CD4-positive, alpha-beta T cell treated with Interleukin-1 beta for 1 hour (primary cell): ENCODE measurements at places on chromosomes 16 and 17.

DNA sequence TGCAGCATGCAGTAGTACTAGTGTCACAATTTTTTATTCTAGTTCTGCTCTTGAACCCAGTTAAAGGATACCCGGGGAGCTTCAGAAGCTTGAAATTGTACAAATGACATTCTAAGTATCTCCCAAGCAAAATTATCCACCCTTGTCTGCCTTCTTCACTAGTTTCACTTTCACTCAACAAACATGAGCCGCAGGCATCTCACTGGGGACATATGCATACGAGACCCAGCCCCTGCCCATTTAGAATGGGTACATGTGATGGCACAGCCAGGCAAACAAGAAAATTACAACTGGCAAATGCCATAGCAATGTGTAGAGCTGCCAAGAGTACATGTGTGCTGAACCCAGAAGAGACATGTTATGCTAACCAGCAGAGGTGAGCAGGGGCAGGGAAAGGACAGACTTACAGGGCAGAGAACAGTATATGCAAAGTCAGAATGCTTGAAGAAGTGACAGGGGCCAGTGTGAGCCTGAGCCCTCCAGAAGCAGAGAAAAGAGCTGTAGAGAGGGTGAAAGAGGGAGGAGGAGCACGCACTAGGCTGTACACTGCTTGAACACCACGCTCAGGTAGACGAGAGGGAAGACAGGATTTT is 8.3 kb downstream of the GINS2 start:
- DNase-seq: no peak

- no peak for DNase-seq
Measured at GRCh38 chr17:10698096-10698818, 863 bp downstream of the ADPRM start.

GRCh38 chr16:80197741-80198201 is 343.0 kb upstream of the DYNLRB2 start:
- no peak for DNase-seq

DNA sequence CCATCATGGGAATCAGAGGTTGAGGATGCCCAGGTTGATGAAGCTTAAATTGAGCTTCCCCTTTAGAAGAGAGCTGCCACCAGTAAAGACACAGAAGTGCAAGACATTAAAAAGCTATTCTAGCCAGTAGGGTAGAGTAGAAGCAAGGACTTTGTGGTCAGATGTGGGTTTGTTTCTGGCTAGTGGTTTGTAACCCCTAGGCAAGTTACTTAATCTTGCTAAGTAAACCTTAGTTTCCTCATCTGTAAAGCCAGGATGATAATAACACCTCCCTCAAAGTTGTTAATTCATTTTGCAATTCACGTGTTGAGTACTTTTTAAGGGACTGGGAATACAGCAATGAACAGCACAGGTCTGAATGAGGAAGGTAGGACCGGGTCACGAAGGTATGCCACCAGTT is 3.6 kb downstream of the SNTB2 start:
- no peak for DNase-seq

- DNase-seq: no peak
Measured at GRCh38 chr17:78544881-78545755, 32.1 kb downstream of the DNAH17 start.

GRCh38 chr17:49525831-49526741 is 31.0 kb downstream of the NGFR start:
- no peak for DNase-seq

GRCh38 chr16:87303431-87303930 is 13.7 kb downstream of the C16orf95 start:
- no peak for DNase-seq

- no peak for DNase-seq
Measured at GRCh38 chr17:28774206-28774605, 30.4 kb downstream of the TRAF4 start.

DNA sequence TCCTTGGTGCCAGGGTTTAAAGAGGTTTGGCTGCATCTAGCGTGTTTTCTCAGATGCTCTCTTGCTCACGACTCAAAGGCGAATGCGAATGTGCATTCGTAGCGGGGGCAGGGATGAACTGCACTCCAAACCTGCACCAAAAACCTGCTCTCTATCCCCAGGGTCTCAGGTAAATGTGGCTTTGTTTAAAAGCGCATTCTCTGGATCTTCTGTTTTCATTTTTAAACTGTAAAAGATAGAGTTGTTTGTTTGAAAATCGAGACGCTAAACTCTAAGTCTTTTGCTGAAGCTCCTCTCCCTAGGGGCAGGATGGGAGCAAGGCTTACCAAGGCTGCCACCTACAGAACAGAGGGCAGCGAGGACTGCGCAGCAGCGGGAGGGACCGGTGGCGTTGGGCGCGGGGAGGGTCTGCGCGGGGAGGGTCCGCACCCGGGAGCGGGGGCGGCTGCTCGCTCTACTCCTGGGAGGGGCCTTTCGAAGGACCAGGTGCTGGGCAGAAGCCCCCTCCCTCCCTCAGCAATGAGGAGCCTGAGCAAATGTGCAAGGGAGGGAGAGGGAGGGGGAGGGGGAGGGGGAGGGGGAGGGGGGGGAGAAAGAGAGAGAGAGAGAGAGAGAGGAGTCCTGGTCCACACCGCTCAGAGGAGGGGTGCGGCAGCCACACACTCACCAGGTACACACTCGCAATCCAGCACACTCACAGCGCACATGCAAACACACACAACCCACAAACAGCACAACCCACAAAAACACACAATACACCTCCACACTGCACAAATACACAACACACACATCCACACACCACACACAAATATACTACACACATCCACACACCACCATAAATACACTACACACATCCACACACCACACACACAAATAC is 142.8 kb downstream of the GRIN2A start:
- no peak for DNase-seq

GRCh38 chr16:30369938-30370455 is 297 bp downstream of the TBC1D10B start:
- DNase-seq: no peak

- DNase-seq: no peak
Measured at GRCh38 chr16:10859020-10859419, 18.0 kb upstream of the CIITA start.

DNA sequence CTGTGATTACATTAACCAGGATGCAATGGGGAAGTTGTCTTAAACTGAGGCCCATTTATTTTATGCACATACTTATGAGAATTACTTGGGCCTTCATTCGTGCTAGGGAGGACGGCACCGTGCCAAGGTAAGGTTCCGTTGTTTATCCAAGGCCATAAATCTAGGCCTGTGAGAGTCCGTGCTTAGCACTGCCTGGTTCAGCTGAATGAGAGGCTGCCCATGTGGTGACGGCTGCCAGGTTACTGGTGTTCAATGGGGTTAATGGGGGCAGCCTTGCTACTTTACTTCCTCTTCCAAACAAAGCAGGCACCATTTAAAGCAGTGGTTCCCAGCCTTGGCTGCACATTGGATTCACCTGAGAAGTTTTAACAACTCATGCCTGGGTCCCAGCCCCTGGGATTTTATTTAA is 135.1 kb upstream of the NOL11 start:
- no peak for DNase-seq
